ENCODE measurements at places on chromosomes 7 and 10.
A peak's percentile ranks its signal among the peaks of the same experiment; 100 is the strongest.

GRCh38 chr10:47400786-47401185 is 16.7 kb upstream of the ZNF488 start:
- no peak for DNase-seq

DNA sequence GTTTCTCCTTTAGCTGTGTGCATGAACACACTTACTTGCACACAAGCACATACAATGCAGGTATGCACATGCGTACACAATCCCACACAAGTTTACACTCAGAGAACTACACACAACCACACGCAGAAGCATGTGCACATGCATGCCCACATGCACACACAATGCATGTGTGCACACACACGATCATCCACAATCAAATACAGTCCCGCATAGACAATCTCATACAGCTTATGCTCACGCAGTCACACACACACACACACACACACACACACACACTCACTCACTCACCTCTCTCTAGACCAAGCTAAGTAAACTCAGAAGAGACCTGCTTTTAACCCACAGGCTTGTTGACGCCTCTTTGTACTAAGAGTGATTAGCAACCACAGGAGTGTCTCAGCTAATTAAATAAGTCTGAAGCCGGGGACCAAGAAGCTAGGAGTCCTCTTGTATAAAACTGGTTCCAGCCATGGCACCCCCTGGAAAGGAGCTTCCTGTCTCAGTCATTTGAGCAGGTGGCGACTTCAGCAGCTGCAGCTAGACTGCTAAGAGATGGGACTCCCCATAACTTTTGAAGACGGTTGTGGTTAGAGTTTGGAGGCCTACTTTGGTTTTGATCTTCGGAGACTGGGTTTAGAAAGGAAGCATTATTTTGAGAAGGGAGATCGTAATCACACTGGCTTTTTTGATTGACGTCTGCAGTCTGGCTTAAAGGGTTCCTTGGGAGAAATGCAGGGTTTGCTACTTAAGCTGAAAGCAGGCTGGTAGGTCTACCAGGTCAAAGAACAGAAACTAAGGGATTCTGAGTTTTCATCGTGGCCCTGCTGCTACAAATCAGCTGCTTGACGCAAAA is 82.3 kb upstream of the ADRB1 start:
- peak; percentile 44 for DNase-seq

- no peak for DNase-seq
Measured at GRCh38 chr7:73706126-73707044, 13.1 kb downstream of the STX1A start.

DNA sequence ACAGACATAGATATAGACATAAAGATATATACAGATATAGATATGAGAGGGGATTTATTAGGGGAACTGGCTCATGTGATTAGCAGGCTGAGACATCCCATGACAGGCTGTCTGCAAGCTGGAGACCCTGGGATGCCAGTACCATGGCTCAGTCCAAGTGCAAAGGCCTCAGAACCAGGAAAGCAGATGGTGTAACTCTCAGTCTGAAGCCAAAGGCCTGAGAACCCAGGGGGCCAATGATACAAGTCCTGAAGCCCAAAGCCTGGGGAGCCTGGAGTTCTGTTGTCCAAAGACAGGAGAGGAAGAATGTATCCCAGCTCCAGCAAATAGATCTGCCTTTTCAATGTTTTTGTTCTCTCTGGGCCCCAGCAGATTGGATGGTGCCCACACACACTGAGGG is 5.5 kb downstream of the NCOA4 start:
- DNase-seq = no peak

- no peak for DNase-seq
Measured at GRCh38 chr7:138387755-138388475, 72.1 kb upstream of the TRIM24 start.

GRCh38 chr7:156560075-156560474 is 80.5 kb upstream of the RNF32 start:
- DNase-seq = no peak

DNA sequence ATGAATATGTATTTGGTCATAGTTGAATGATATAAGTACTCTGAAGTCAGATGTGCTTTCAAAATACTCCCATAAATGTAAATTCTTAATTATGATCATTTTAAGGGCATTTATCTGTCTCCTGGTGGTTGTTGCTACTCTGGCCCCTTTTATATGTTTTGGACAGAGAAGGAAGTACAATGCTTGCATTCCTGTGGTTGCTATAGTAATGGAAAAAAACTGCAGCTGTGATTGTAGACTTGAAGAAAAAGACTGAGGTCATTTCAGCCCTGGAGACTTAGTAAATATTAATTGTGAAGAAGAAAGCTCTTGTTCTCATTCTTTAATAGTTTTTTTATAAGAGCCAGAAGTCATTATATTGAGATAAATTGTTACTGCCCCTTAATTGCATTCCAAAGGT is 70.2 kb upstream of the FERD3L start:
- no peak for DNase-seq

DNA sequence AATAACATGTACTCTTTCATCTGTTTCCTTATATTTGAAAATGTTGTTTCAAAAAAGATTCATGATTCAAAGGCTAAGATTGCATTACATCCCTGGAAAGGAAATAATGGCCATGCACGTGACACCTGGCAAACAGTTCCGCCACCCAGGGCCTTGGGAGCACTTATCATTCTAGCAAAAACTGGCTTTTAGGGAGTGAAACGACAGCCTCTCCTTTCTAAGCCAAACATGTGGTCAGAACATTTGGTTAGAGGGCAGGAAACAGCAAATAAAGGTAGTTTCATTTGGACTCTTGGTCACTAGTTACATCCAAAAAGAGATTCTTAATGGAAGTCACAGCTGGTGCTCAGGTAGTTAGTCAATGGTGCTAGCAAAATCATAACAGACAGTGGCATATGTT is 83.5 kb downstream of the FAS start:
- no peak for DNase-seq

- DNase-seq = no peak
Measured at GRCh38 chr7:2521952-2522591, 2.5 kb downstream of the LFNG start.

- no peak for DNase-seq
Measured at GRCh38 chr10:124150189-124150806, 56.9 kb upstream of the CHST15 start.

GRCh38 chr7:93747019-93747418 is 143.5 kb downstream of the TFPI2 start:
- DNase-seq = no peak

GRCh38 chr10:78236416-78237015 is 202.9 kb downstream of the RPS24 start:
- no peak for DNase-seq

GRCh38 chr7:123966936-123967335 is 41.9 kb downstream of the SPAM1 start:
- DNase-seq = no peak

- DNase-seq = no peak
Measured at GRCh38 chr7:14833707-14834106, 68.8 kb downstream of the DGKB start.

DNA sequence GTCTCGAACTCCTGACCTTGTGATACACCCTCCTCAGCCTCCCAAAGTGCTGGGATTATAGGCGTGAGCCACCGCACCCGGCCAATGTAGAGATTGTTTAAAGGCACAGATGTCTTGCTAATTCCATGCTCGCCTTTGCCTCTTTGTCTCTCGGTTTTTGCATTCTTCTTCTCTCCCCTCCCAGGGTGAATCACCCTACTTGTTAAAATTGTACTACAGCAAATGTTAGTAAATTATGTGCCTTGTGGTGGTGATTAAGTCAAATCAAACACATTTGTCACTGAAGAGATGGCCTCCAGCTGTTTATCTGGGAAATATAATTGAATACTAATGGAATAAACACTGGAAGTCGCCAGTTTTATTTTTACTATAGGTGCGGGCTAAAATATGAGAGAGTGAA is 384.4 kb upstream of the AUTS2 start:
- DNase-seq = no peak

DNA sequence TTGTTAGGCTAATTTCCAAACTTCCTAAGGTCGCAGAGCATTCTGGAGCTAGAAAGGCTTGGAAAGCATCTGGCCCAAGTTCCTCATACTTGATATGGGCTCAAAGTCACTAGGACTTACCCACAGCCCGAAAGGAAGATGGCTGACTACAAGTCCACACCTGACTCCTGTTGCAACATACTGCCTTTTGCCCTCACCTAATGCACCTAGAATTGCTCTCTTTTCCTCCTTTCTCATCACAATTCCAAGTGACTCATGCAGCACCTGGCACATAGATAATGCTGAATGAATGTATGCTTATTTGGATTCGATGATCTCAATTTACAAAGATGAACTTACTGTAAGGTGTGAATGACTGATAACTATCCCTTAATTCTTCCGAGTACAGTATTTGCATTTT is 131.5 kb downstream of the SORBS1 start:
- DNase-seq = no peak

DNA sequence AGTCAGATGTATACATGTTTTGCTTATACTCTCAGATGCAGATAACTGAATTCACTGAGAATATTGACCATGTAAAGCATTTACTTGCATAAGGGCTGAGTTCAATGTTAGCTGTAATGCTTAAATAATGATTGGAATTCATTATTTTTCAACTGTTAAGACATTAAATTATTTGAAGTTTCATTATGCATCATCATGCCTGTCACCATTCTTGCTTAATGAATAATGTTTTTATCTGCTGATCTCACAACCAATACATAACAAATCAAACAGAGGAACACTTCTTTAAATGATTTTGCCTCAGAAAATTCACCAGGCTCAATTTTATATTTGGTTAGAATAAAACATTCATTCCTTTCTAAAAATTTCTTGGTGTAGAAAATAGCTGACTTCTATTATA is 233.4 kb downstream of the GPR37 start:
- no peak for DNase-seq

GRCh38 chr10:90621577-90621976 is 236.3 kb downstream of the HTR7 start:
- no peak for DNase-seq

- no peak for DNase-seq
Measured at GRCh38 chr7:123625254-123625653, 23.6 kb downstream of the ASB15 start.

DNA sequence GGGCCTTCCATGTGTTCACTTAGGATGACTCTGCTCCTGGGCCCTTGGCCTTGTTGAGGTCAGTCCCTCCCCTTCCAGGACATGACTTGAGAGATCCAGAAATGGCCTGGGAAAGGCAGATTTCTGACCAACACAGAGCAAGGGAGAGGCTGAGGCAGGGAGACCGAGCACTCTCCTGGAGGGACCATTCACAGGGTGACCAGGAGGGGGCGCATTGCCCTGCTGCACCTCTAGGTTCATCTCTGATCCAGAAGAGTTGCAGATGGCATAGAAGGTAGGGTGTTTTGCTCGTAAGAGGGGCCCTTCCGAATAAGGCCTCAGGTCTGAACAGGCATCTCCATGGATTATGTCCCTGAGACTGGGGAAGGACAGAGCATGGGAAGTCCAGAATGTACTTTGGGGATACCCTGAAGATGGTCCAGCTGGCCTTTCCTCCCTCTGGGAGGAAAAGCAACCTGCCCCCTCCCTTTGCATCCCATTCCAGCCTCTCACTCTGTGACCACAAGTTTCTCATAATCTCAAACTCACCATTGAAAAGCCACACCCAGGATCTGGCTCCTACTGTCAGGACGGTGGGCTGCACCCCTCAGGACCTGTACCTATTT is 6.6 kb downstream of the DMBT1 start:
- no peak for DNase-seq

GRCh38 chr10:68327889-68328786 is 3.7 kb upstream of the HNRNPH3 start:
- DNase-seq = peak; percentile 41

DNA sequence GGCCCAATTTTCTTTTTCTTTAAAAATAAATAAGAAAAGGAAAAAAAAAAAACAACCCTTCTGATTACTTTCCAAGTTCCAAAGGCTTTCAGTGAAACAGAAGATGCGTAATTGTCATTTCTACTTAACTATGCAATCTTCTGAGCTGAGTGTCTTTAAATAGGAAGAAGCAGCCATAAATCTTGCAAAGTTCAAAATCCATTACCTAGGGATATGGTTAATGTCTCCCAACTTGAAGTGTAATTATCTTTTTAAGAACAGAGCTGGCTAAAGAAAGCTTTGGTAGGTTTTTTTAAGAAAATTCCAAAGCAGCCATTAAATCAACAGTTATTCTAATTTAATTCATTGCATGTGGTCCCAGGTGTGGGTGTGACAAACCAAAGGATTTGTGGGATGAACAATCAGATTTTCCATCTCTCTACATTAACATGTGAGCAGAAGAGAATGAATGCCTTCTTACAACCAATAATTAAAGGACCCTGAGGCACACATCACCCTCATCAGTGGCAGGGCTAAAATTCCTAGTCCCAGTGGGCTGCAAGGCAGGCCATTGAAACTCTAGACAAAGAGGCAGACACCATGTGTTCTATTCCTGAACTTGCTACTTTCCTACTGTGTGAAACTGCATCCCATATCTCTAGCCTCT is 419.2 kb downstream of the REEP3 start:
- DNase-seq = no peak

DNA sequence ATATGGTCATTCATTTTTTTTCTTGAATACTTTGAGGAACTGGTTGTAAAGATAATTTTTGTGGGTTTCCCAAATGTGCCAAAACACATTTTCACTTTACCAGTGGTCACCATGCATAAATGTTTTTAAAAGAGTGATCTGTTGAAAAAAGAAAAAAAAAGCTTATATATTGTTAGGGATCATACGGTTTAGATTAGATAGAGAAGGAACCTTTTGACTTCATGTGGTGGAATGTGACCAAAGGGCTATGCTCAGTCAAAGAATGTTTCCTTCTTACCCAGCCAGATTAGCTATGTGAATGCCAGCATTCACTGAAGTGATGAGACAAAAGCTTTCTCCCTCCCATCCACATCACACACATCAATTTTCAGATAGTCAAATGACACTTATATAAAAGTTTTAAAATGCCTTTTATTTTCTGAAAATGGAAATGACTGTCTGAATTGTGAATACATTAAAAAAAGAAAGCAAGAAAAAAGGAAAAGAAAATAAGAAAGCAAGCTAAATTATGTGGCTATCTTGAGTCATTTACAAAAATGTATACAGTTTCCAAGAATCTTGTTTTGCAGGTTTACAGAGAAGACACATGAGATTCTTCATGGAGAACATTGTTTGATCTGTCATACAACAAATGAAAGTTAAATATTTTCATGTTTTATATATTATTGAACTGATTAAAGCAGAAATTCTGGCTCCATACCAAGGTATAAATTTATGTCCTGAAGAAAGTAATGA is 8.6 kb upstream of the CPED1 start:
- no peak for DNase-seq

GRCh38 chr7:73606801-73607691 is 17.3 kb downstream of the MLXIPL start:
- no peak for DNase-seq

DNA sequence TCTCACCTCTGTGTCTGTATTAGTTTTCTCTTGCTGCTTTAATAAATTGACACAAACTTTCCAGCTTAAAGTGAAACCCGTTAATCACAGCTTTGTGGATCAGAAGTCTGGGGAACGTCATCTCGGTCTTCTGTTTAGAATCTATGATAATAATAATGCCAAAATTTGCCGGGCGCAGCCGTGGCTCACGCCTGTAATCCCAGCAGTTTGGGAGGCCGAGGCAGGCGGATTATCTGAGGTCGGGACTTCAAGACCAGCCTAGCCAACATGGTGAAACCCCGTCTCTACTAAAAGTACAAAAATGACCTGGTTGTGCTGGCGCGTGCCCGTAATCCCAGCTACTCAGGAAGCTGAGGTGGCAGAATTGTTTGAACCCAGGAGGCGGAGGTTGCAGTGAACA is 8.8 kb upstream of the ZPBP start:
- DNase-seq = no peak

Data from NCI-H774 (cell line).